ENCODE measurements at places on chromosomes 16 and 17.

GRCh38 chr17:74213861-74214391, 555 bp downstream of the TTYH2 start:
- DNase-seq: no peak

GRCh38 chr17:37081287-37081686, 132.5 kb downstream of the AATF start:
- DNase-seq: no peak

- DNase-seq: no peak
Measured at GRCh38 chr17:4908301-4908700, 5.4 kb upstream of the CHRNE start.

GRCh38 chr17:77634710-77635109, 323.8 kb upstream of the TNRC6C start:
- DNase-seq: no peak

GRCh38 chr17:1621273-1621954, 7.2 kb downstream of the SLC43A2 start:
- DNase-seq: no peak

- DNase-seq: no peak
Measured at GRCh38 chr17:80367503-80367902, 47.5 kb upstream of the ENDOV start.

DNA sequence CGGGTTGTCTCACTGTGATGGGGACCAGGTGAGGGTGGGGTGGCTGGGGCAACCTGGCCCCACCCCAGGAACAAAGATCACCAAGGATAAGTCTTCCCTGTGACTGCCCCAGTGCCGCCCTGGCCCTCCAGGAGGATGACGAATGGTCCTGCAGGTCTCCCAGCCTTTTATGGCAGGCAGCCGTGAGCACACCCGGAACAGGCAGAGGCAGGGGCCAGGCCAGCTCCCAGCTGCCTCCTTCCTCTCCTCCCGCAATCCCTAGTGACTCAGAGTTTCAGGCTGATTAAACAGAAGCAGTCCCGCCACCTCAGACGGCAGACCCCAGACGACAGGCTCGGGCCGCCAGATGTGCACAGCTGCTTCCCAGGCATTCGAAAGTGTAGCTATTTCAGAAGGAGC, 13.3 kb downstream of the JUP start:
- peak; percentile 11 for DNase-seq

- DNase-seq: no peak
Measured at GRCh38 chr17:72506773-72507172, 386.0 kb downstream of the SOX9 start.

DNA sequence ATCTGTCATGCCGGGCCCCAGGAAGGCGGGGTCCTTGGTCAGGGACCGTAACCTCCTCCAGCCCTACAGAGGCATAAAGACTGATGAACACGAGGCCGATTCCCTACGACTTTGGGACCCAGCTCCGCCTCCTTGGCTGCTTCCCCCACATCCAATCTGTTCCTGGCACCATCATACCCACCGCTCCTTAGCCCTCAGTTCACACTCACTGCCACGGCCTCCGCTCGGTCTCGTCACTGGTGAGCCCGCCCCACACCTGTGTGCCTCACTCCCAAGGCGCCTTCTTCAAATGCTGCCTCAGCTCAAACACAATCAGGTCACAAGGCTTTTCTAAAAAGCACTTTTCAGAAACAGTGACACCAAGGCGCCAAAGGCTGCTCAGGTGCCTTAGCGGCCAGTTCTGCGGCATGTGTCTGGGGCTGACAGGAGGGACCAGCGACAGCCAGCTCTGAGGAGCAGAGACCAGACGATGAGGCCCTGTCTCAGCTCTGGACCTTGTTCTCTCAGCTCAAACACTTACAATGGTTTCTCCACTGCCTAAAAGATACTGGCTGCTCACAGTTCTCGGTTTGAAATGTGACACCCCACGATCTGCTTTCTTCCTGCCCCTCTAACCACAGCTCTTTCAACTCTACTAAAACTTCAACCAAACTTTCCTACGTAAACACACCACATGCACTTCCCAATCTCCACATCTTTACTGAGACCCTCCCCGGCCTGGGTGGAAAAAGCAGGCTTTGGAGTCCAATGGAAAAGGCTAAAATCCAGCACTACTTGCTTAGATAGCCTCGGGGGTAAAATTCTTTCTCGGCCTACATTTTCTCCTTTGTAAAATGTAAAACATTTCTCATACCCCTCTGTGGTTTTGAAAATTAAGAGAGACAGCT, 33.2 kb downstream of the CYB5D2 start:
- DNase-seq: no peak

DNA sequence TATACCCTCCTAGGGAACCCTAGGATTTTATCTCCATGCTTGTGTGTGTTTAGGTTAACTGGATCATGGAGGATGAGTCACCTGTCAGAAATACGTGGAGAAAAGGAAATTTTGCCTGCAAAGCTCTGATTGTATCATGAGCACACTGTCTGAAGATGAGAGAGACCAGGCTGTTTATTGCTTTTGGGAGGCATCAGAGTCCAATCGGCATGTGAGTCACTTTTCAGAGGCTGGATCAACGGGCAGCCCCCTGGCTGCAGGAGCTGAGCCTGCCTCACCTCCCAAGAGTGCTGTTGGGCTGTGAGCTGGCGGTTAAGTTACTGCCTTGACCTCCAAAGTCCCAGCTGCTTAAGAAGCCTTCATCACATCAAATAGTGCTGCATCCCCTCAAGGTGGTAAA, 41.5 kb upstream of the MED9 start:
- no peak for DNase-seq

DNA sequence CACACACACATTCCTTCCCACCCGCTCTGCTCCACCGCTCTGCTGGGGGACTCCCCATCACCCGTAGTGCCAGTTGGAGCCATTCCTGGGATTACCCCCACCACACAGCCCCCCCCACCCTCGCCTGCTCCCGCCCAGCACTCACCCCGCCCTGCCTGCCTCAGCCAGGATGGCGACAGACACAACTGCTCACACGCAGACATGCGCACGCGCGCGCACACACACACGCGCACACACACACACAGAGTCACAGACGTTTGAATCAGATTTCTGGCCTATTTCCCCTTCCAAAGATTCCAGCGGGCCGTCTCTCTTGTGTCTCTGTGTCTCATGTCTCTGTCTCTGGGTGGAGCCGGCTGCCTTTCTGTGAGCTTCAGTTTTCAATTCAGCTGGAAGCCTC, 4.4 kb downstream of the CACNA1G start:
- DNase-seq: no peak

- DNase-seq: no peak
Measured at GRCh38 chr17:50209472-50210239, 8.2 kb upstream of the COL1A1 start.

- no peak for DNase-seq
Measured at GRCh38 chr17:82088838-82089722, 9.0 kb downstream of the FASN start.

DNA sequence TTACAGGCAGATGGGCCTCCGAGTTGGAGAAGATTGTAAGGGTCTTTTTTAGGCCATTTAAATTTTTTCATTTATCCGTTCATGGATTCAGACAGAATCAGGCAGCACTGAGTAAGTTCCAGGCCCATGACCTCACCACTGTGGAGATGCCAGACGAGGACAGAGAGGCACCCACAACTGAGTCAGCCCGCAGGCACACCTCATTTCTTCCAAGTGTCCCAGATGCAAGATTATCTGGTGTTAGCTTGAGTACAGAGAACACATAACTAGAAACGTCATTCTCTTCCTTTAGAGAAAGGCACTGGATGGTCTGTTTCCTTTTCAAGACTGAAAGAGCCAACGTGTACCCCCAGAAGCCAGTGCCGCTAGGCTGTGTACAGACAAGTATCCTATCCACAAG, 16.9 kb downstream of the CLEC16A start:
- no peak for DNase-seq

DNA sequence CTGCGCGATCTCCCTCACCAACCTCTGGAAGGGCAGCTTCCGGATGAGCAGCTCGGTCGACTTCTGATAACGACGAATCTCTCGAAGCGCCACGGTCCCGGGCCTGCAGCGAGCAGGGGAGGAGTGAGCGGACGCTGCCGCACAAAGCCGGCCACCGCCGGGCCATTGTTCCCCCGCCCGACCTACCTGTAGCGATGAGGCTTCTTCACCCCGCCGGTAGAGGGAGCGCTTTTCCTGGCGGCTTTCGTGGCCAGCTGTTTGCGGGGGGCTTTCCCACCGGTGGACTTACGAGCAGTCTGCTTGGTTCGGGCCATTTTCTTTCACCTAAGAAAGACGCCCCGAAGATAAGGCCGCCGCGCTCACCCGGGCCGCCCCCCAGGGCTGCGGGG, 5.8 kb upstream of the UNK start:
- DNase-seq: peak; percentile 32

DNA sequence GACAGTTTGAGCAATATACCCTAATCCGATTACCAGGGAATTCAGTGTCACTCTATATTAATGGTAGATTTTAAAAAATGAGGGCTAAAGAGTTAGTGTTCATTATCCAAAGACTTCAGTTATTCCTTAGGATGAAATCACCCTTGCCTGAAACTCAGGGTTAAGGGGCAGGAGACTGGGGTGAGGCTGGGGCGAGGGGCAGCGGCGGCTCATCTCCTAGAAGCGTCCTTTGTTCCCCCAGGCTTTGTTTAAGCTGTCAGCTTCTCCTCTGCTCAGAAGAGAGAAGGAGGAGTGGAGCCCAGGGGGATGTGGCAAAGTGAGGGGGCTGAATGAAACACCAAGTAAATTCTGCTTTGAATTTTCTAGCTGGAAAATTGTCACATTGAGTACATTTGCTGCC, 117.7 kb upstream of the ELAC2 start:
- DNase-seq: no peak

- no peak for DNase-seq
Measured at GRCh38 chr16:67464565-67464964, 16.4 kb downstream of the ATP6V0D1 start.

- DNase-seq: peak; percentile 62
Measured at GRCh38 chr17:75271233-75271954, 363 bp upstream of the MIF4GD start.

DNA sequence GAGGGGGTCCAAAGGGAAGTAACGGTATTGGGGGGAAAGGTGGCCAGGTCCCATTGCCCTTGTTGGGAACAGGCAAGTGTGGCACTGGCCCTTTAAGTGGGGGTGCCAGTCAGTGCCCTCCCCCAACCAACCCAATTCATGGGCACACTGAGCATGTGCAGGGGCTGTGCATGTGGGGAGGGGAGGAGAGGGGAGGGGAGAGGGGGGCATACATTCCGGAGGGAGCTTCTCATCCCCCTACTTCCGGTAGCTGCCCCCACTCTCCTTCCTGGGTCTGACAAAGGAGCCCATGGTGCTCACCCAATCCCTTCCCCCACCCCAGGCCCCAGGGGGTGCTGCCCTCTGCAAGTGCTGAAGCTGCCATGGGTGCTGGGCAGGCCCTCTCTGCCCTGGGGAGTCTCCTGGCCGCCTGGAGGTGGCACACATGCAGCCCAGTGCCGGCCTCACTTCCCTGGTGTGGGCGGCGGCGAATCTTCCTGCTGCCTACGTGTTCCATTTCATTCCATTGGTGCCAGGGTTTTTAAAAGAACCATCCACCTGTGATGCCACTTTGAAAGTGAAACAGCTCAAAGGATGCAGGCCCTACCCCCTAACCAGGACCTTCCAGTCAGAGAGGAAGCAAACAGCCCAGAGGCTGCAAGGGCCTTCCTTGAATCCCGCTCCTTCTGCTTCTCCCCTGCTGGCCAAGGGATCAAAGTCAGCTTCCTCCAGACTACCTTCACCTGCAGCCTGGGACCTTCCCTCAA, 11.0 kb downstream of the HEXIM2 start:
- no peak for DNase-seq

- peak; percentile 32 for DNase-seq
Measured at GRCh38 chr17:7916385-7916682, 245 bp upstream of the RNF227 start.

- no peak for DNase-seq
Measured at GRCh38 chr17:80882323-80882722, 109.3 kb upstream of the CHMP6 start.

DNA sequence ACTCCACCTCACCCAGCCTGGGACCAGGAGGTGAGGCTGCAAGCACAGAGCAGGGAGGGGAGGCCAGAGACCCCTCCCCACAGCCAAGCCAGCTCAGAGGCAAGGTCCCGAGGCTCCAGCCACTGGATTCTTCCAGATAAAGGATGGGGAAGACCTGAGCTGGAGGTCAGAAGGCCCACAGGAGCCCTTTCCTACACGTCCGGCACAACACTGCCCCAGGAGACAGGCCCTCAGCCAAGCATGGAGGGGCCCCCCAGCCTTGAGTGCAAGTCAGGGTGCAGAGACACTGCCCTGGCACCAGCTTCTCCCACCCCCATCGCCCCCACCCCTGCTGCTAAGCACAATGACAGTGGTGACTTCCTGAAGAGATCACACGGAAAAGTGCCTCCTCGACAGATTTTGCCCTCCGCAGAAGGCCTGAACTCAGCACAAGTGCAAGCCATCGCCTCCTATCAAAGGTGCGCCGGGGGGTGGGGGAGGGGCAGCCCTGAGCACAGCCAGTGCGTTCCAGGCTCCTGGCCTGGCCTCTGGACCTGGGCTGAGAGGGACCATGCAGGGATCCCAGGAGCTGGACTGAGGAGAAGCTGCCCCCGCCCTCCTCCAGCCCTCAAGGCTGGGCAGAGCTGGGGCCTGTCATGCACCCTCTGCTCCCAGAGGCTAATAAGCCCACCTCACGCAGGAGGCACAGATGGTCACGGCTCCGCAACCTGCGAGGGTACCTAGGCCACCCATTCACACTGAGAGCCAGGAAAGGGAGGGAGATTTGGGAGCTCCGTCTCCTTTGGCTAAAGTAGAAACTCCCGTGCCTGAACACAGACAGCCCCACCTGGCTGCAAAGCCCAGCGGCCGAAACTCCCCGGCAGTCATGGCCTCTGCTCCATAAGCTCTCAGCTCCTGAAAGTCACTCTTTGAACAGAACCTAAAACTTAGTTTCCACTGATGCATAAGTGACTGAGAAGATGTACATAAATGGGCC, 2.7 kb downstream of the MAFG start:
- no peak for DNase-seq

DNA sequence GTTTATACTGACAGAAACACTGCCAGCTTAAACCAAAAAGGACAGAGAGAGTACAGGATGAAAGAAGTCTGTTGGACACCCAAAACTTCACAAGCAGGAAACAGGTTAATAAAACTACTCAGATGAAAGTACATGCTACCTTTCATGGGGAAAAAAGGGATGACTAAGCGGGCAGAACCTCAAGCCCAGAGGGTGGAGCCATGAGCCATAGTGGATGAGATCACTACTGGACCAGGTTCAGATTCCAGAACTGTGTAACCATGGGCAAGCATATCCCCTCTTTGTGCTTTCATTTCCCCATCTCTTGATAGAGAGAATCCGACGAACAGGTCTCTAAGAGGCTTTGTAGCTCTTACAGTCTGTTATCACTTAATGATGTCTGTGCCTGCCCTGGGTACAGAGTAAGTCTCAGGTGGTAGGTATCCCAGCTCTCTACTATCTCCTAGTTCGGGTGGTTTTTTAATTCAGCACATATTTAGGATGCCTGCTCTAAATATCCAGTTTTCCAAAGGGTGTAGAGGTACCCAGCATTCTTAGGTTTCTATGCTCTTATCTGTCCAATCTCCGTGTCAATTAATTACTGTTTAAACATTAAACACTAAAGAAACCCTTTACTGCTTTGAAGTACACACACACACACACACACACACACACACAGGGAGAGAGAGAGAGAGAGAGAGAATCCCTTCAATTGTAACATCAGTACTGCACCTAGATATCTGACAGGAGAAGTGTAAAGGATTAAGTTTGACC, 206.7 kb downstream of the ZNF423 start:
- no peak for DNase-seq

Measured in NCI-H1092 treated with DMSO at 0.1 percent for 48 hours (cell line).